ENCODE measurements at places on chromosomes 7 and 10.

- DNase-seq, result no peak
Observed at GRCh38 chr7:92135052-92135889, 994 bp upstream of the CYP51A1 start.

GRCh38 chr10:126808103-126808502, 97.1 kb upstream of the DOCK1 start:
- no peak for DNase-seq

- no peak for DNase-seq
Observed at GRCh38 chr10:81759111-81759510, 115.9 kb upstream of the NRG3 start.

DNA sequence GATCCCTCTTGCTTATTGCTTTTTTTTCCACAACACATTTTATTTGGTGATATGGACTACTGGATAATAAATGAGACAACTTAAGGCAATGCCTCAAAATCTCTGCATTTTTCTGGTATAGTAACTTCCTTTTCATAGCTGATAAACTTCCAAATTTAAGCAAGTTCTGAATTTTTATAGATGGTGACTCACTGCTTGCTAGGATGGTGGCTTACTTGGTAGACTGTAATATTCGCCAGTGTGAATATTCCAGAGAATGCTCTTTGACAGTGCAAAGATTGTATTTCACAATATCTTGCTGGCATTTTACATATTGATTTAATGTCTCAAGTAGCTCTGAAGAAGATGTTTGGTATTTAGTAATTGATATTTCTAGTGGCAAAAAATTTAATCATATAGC, 472.4 kb downstream of the TFEC start:
- no peak for DNase-seq

Measured in NCI-H187 treated with DMSO at 0.1 percent for 48 hours (cell line).